Camera-type eye (tissue), 1 donor: ENCODE measurements at places on chromosomes 2 and 18. TPM values are rescaled to one million over a fixed set of nuclear protein-coding genes. Genes with fewer than 3 reads are reported as not detected.

GPR155 gene
- total RNA-seq = 7.9 TPM

THADA gene
- 65.4 TPM for total RNA-seq

PCARE gene
- 57.0 TPM for total RNA-seq

TCF7L1 gene
- total RNA-seq = 7.4 TPM

KCNG3 gene
- 2.0 TPM for total RNA-seq

SIX3 gene
- total RNA-seq = 35.2 TPM
